Endothelial cell (in vitro differentiated cells): ENCODE measurements at places on chromosomes 6 and 20.

DNA sequence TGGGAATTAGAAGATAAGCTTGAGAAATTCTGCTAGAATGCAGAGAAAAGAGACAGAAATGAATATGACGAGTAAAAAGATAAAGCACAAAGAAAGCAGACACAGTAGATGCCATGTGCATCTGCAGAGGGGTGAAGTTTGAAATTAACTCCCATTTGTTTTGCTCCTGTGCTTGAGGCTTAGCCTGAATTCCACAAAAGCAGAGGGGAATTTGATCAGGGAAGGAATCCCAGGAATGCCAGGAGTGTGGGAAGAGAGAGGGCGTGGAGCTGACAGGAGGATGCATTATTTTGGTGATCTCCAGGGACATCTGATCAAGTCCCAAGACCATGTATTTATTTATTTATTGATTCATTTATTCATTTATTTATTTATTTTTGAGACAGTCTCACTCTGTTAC, 55.6 kb downstream of the SLC22A1 start:
- no peaks in the 10 kb centered on the region for H3K27me3 ChIP-seq
- H3K36me3 ChIP-seq = no peaks in the 10 kb centered on the region
- no peak for DNase-seq
- no peaks in the 10 kb centered on the region for H3K4me1 ChIP-seq
- H3K27ac ChIP-seq = no peak overlapping the region

DNA sequence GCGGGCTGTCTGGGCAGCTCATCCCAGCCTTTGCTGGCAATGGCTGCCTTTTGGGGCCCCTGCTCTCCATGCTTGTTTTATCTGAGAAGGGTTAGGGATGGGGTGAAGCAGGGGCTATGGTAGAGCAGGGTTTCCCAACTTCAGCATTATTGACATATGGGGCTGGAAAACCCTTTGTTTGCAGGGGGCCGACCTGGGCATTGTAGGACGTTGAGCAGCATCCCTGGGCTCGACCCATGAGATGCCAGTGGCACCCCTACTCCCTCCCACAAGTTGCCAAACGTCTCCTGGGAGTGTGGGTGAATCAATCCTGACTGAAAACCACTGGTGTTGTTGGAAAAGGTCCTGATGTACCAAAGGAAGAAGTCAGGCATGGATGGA, 56.9 kb downstream of the KCNK5 start:
- H3K4me3 ChIP-seq = no peak overlapping the region
- DNase-seq = no peak
- peaks cover 5% of the 10 kb centered on the region for H3K27me3 ChIP-seq
- no peaks in the 10 kb centered on the region for H3K4me1 ChIP-seq

- H3K4me3 ChIP-seq = peak overlapping the region; percentile 43
- peaks cover 2% of the 10 kb centered on the region for H3K27me3 ChIP-seq
- no peak for DNase-seq
- H3K27ac ChIP-seq = peak overlapping the region; percentile 90
- no peaks in the 10 kb centered on the region for H3K36me3 ChIP-seq
- peaks cover 47% of the 10 kb centered on the region for H3K4me1 ChIP-seq
Measured at GRCh38 chr6:149266659-149267058, 50.9 kb upstream of the TAB2 start.

DNA sequence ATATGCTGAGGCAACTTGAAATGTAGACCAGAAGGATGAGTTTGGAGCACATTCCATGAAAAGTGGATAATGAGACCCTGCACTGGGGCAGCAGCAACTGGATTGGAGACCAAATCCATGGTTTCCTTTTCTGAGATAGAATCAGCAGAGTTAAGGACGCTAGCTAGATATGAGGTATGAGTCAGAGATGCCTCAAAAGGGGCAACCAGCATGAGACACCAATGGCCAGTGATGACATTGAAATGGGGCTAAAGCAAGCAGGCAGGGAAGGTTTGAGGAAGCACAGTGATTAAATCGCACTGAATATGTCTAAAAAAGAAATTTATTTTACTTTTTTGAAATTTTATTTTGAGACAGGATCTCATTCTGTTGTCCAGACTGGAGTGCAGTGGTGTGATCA, 802.4 kb downstream of the TFAP2A start:
- peaks cover 2% of the 10 kb centered on the region for H3K27me3 ChIP-seq
- H3K4me3 ChIP-seq = no peak overlapping the region
- no peaks in the 10 kb centered on the region for H3K36me3 ChIP-seq
- no peak overlapping the region for H3K27ac ChIP-seq

DNA sequence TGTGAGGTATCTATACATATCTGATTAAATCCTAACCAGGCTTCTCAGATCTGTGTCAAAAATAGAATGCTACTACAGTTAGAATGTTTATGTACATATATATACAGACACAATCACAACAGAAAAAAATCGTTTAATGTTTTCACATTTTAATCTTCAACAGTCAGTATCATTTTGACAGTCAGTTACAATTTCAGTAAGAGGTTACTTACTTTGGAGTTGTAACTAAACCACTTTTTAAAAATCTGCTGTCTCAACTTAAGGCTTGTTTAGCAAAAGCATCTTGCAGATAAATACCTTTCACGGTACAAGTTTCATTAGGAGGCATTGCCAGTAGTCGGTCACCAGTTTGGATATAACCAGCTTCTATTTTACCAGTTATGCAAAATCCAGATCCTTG, 32.3 kb upstream of the ALDH8A1 start:
- H3K36me3 ChIP-seq = peaks cover 17% of the 10 kb centered on the region
- H3K27me3 ChIP-seq = peaks cover 2% of the 10 kb centered on the region
- H3K27ac ChIP-seq = no peak overlapping the region
- peaks cover 29% of the 10 kb centered on the region for H3K4me1 ChIP-seq
- DNase-seq = no peak

DNA sequence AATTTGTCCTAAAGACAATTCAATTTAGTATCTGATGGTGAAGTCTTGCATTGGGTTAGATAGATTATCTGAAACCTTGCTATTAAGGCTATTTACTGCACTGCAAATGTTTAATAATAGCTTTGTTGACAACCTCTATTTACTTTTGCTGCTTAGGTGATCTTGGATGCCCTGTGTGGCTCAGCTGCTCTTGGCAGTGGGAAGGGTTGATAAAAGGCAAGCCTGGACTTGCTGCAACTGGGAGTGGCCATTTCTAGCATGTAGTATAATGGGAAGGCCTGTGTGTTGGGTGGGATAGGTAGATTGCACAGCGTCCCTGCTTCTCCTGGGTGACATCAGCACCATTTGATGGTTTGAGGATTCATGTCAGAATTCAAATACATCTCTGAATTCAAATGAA, 49.1 kb downstream of the ARMC2 start:
- H3K27ac ChIP-seq = no peak overlapping the region
- peaks cover 9% of the 10 kb centered on the region for H3K4me1 ChIP-seq
- DNase-seq = no peak
- H3K4me3 ChIP-seq = no peak overlapping the region
- H3K36me3 ChIP-seq = no peaks in the 10 kb centered on the region

- no peak overlapping the region for H3K4me3 ChIP-seq
- H3K27me3 ChIP-seq = peaks cover 6% of the 10 kb centered on the region
- H3K27ac ChIP-seq = no peak overlapping the region
- no peak for DNase-seq
- peaks cover 9% of the 10 kb centered on the region for H3K4me1 ChIP-seq
- no peaks in the 10 kb centered on the region for H3K36me3 ChIP-seq
Measured at GRCh38 chr6:137754866-137755265, 112.2 kb upstream of the TNFAIP3 start.

DNA sequence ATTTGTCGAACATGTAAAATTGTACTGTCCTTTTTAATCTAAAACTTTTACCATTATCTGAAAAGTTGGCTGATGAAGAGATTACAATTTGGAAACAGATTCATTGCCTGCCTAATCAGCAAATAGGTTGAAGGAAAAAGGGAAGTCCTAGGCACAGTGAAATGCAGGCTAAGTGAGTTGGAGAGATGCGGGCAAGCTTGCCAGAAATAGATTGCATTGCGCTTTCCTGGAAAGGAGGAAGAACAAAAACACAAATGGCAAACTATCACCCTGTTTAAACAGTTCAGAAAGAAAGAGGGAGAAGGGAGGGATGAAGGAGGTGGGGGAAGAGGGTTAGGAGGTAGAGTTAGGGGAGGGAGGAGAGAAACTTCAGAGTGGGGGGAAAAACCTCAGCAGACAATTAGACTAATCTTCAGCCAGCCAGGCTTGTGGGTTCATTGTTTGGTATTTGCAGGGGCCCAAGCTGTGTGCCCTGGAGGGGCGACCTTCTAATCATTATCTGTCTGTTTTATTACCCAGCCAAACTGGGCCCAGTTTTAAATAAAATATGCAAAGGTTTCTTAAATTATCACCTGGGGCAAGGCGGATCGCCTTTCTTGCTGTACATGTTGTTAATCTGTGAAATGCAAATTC, 465.2 kb downstream of the TFAP2B start:
- no peaks in the 10 kb centered on the region for H3K27me3 ChIP-seq
- no peak overlapping the region for H3K27ac ChIP-seq
- H3K36me3 ChIP-seq = no peaks in the 10 kb centered on the region
- H3K4me1 ChIP-seq = no peaks in the 10 kb centered on the region

DNA sequence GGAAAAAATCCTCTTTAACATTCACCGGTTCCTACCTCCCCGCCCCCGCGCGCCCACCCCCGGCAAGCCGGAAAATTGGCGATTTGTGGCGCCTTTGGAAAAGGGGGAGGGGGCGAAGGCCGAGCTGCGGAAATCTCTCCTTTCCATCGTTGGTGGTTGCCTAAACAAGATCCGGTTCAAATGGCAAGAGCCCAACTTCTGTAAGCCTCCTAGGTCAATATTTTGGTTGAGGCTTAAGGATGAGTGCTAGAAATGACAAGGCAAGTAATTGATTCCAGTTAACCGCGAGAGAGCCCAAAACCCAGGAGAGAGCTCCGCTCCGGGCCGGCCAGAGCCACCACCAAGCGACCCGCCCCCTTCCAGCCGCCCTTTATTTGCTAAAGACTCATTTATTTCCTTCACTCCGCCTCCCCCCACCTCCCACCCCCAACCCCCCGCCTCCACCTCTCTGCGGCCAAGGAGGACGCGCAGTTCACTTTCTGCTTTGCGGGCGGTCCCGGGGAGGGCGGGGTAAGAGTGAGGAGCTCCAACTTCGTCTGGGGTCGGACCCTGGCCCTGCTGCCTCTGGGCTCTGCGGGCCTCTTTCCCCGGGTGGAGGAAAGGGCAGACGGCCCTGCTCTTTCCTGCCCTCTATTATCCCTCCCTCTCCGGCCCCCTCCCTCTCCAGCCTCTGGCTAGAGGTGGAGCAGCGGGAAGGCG, 838 bp upstream of the NKX2-2 start:
- peak overlapping the region; percentile 59 for H3K4me3 ChIP-seq
- peaks cover 37% of the 10 kb centered on the region for H3K27me3 ChIP-seq
- no peak overlapping the region for H3K27ac ChIP-seq
- H3K36me3 ChIP-seq = no peaks in the 10 kb centered on the region
- H3K4me1 ChIP-seq = peaks cover 40% of the 10 kb centered on the region

- H3K36me3 ChIP-seq = no peaks in the 10 kb centered on the region
- no peak overlapping the region for H3K27ac ChIP-seq
- H3K4me3 ChIP-seq = no peak overlapping the region
- peaks cover 1% of the 10 kb centered on the region for H3K27me3 ChIP-seq
- no peak for DNase-seq
- no peaks in the 10 kb centered on the region for H3K4me1 ChIP-seq
Measured at GRCh38 chr6:164741938-164742451, 567.4 kb downstream of the C6orf118 start.

DNA sequence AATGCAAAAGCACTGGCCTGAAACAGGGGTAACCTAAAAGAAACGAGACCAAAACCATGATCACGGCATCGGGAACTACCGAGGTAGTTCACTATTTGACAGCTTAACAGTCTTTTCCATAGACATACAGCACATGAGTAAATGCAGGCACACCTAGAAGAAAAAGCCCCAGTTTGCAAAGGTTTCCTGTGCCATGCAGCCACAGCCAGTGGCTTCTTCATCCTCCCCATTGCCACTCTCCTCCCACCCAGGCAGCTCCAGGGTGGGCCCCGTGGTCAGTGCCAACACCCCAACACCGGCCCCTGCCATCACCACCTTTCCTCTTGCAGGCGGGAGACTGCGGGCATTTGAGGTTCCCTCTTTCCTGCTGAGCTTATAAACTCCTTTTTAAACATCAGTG, 115.4 kb downstream of the SLC23A2 start:
- H3K27me3 ChIP-seq = no peaks in the 10 kb centered on the region
- DNase-seq = no peak
- peaks cover 21% of the 10 kb centered on the region for H3K4me1 ChIP-seq
- H3K36me3 ChIP-seq = peaks cover 29% of the 10 kb centered on the region
- no peak overlapping the region for H3K27ac ChIP-seq

DNA sequence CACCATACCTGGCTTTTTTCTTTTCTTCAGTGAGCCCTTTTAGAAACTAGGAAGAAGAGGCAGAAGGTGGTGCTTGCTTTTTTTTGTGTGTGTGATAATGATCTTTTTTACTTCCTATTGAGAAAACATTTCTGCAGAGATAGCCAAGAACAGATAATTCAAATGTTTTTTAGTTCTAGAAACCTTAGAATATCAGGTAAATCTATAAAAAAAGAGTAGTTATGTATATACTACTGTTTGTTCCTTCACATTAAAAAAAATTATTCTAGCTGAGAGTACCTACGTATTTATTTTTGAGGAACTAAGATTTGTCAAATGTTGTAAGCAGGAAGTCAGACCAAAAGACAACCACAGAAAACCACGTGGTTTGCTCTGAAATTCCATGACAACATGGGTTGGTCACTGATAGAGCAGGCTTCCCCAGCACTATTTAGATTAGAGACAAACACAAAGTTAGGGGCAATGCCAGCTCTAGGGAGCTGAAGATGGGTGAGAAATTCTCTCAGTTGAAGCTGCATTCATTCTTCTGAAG, 12.8 kb downstream of the STK4 start:
- H3K4me1 ChIP-seq = peaks cover 2% of the 10 kb centered on the region
- no peak overlapping the region for H3K4me3 ChIP-seq
- no peak for DNase-seq
- no peak overlapping the region for H3K27ac ChIP-seq
- peaks cover 2% of the 10 kb centered on the region for H3K27me3 ChIP-seq

GRCh38 chr6:14113976-14114375, 3.6 kb upstream of the CD83 start:
- peaks cover 1% of the 10 kb centered on the region for H3K27me3 ChIP-seq
- H3K4me1 ChIP-seq = no peaks in the 10 kb centered on the region
- no peaks in the 10 kb centered on the region for H3K36me3 ChIP-seq
- H3K27ac ChIP-seq = no peak overlapping the region
